ENCODE measurements at places on chromosomes 13 and 19.

DNA sequence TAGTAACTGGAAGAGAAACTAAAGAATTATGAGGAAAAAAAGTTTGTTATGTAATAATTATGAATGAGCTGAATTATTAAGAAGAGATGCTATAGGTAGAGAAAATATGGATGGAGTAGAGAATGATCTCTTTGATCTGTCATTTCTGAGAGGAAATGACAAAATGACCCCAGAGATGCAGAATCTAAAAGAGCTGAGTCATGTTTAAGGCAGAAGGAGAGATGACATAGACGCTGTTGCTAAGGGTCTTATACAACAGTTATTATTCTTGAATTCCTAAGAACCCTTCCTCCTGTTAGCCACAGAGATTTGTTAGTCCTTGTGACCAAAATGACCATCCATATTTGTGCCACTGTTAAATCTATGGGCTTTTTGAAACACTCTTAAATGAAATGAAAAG, 58.3 kb upstream of the FREM2 start:
- no peak for DNase-seq

GRCh38 chr13:80555796-80556678, 215.1 kb upstream of the SPRY2 start:
- no peak for DNase-seq

- no peak for DNase-seq
These were observed 17.8 kb downstream of the NHLRC3 start for GRCh38 chr13:39056018-39056417.

DNA sequence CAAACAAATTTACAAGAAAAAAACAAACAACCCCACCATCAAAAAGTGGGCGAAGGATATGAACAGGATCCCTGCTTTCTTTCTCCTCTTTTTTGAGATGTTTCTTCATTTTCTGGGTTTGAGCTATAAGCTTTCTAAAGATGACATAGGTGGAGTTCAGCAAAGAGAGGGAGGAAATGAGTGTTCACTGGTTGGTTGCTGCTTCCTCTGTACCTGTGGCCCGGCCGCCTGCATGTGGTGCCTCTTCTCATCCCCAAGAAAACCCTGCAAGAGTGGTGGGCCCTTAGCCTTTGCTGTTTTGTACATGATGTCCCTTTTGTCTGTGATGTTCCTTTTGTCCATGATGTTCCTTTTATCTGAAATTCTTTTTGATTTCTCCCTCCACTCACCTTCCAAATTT, 178.4 kb upstream of the SERP2 start:
- no peak for DNase-seq

- DNase-seq = no peak
These were observed 7.2 kb downstream of the FAM216B start for GRCh38 chr13:42788601-42789000.

DNA sequence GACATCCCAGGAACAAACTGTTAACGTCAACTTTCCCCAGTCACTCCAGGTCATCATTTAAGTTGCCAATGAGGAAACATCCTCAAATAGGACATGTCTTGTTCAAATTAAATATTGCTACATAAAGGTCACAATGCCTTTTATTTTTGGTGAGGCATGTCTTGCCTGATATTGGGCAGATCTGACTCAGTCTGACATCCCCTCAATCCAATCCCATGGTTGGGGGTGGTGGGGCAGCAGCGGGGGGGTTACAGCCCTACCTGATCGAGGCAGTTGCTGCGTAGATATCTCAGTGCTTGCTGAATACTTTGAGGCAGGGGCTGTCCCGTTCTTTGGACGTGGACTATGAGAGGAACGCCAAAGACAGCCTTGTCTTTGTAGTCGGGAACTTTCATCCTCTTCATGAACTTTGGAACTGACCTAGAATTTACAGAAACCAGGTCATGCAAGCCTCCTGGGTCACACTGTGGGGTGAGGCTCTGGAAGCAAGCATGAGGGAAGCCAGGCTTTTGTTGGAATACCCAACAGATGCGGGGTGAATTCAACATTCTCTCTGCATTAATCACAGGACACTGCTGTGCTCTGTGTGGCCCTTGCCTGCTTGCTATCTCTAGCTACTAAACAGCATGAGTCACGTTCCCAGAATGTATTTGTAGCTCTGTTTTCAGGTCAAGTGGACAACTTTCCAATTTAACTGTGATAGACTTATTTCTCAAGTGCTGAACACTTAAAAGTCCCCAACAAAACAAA, 109.8 kb downstream of the KL start:
- no peak for DNase-seq

DNA sequence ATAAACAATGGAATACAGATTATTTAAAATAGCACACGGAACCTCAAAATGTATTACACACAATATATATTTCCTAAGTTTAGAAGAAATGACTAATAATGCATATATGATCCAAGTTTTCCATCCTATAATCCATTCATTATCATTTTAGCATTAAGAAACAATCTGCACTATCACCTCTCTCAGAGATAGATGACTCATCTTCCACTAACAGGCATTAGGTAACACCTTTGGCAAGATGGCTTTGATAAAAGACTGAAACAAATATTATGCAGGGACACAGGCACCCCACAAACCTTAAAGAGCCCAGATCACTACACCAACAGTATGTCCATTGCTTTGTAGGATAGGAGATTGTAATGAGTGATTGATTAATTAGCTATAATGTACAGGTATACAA, 4.1 kb downstream of the ENOX1 start:
- DNase-seq = no peak

DNA sequence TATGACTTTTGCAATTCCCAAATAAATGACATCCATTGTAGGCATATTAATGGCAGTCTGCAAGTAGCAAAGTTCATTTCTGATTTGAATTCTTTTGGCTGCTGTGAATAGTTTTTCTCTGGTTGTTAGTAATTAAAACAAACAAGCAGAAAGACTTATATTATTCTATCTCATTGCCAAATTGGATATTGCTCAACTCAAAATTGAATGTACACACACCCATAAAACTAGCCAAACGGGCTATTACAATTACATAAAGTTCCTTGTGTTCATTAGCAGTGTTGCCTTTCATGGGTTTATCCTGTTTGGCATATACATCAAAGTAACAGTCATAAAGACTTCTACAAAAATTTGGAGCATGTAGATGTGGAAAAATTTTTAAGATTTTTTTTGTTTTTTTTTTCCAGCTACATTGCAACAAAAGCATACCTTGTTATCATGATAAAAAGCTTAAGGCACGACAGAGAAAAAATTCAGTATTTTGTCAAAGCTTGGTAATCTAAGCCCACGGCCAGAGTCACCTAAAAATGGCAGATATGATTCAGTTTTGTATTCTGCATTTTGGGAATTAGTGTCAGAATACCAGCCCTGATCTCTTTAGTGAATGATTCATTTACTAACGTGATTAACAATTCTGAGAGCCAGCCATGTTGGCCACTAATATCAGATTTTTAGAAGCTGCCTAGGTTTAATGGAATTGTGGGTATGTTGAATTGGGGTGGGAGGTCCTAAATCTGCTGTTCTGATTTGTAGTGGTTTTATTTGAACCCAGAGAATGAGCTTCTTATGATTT, 108.4 kb downstream of the KLF5 start:
- DNase-seq = no peak

- no peak for DNase-seq
These were observed 35.2 kb downstream of the PEPD start for GRCh38 chr19:33486407-33486806.

GRCh38 chr13:112270951-112271350, 105.2 kb upstream of the SPACA7 start:
- no peak for DNase-seq
